ENCODE measurements at places on chromosomes 7 and 10.
A peak's percentile ranks its signal among the peaks of the same experiment; 100 is the strongest.

DNA sequence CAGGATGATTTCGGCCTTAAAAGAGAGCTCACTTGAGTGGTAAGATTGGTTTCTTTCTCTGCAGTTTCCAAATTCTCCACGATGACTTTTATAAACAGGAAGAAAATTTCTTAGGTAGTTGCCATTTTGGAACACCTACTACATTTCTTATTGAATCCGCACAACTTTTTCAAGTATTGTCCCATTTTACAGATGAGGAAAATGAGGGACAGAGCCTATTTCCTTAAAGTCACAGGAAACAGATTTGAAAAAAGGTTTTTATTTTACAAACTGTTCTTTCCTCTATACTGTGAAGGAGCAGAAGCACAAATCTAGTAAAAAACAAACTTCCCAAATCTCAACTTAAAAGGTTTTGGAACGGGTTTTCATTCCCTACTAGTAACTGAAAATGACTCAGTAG is 2.7 kb downstream of the YWHAG start:
- no peak for DNase-seq

GRCh38 chr7:84100866-84101265 is 93.7 kb downstream of the SEMA3A start:
- DNase-seq: no peak

GRCh38 chr10:66555061-66555460 is 370.8 kb upstream of the LRRTM3 start:
- no peak for DNase-seq

DNA sequence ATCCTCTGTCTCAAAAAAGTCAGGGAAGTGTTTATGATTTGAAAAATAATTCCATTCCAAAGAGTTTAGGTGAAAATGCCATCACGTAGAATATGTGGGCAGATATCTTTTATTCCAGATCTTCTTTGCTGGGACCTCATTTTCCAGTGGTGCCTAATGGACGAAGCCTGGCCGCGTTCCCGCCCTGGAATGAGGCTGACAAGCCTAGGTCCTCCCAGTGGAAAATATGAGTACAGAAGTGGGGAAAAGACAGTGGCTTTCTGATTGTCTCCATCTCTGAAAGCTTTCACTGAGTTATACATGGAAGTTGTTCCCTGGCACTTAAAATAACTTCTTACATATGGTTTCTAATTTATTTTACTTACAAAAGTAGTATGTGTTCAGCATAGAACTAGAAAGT is 139.4 kb downstream of the TACC2 start:
- no peak for DNase-seq

DNA sequence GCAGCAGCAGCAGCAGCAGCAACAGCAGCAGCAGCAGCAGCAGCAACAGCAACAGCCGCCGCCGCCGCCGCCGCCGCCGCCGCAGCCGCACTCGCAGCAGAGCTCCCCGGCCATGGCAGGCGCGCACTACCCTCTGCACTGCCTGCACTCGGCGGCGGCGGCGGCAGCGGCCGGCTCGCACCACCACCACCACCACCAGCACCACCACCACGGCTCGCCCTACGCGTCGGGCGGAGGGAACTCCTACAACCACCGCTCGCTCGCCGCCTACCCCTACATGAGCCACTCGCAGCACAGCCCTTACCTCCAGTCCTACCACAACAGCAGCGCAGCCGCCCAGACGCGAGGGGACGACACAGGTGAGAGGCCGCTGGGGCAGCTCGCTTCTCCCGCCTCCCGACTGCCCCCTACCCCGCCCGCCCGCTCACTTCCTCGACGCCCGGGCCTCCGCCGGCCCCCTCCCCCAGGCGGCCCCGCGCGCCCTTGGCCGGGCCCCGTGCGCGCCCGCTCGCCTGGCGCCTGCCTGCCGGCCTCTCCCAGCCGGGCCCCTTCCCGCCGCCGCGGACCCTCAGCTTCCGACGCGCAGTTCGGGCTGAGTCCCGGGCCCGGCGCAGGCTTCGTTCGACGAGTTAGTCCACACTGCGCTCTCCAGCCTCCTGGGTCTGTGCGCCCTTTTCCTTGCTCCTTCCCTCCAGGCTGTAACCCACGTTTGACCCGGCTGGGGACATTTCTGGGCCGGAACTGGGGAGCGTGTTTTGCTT is 882 bp downstream of the DLX6 start:
- no peak for DNase-seq

DNA sequence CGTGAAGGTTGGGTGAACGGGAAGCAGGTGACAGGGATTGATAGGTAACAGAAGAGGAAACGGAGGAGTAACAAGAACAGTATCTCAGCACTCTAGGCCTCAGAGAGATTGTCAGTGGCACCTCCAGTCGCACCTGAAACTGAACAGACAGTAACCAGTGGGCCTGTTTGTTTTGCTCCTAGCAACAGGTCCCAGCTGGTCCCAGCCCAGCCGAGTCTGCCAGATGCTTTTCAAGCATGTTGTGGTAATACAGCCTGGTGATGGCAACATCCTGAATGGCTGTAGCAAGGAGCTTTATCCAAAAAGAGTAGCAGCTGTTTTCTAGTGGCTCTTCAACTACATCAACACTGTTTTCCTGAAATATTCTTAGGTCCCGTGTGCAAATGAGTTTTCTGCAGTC is 4.7 kb downstream of the CACNB2 start:
- DNase-seq: no peak

GRCh38 chr7:153524070-153524601 is 528.1 kb upstream of the DPP6 start:
- DNase-seq: peak; percentile 66

- DNase-seq: no peak
Observed at GRCh38 chr7:49398746-49399145, 374.7 kb upstream of the VWC2 start.

DNA sequence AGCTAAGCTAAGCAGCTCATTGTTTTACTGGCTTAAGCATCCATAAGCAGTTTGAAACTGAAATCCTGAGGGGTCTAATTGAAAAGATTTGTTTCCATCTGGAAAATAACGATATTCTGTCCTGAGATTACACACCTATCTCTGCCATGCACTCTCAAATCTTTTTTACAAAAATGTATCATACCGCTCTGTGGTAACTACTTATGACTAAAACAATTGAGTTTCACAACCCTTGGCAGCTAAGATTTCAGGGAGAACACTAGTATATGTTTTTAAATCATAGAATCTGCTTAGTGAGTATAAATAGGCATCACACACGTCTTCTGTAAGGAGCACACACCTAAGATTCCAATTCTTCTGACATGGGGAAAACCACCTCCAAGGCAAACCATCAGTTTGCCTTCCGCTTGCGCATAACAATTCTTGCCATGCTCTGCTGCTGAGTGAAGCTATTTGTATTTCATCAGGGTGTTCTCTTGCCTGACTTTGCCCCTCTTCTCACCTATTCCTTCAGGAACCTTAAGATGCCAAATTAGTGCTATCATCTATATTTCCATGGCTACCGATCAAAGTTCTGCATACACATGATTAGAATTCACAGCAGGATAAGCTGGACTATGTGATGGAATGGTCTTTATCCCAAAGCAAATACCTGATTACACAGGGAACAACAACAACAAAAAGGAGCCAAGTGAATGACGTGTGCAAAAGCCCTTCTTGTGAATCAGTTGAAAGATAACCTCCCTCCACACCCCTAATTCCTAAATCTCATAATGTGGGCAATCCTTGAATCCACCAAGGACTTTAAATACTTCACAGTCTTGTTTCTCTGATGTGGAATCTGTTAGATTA is 40.9 kb downstream of the PRPF18 start:
- no peak for DNase-seq

DNA sequence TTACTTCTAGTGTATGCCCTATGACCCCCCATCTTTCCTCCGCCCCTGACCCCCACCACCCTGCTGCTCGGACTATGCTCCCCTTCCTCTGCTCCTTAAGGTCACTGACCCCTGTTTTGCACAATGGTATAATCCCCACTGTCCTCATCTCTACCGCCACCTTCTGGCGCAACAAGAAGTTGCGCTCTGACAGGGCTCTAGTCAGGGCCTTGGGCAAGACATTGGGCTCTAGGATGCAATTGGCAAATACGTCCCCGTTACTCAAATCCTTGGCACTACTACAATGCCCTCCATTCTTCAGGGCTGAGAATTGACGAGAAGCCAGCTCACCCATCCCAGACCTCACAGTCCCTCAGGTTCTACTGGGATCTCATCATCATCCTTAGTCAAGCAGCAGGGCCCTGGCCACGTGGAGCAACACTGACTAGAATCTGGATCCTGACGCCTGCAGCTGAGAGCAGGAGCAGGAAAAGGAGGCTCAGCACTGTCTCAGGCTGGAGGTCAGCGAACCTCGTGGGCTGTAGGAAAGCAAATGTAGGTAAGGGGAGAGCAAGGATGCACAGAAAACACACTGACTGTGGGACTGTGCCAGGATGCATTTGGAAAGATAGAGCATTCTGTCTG is 10.6 kb downstream of the LRIT2 start:
- no peak for DNase-seq

- no peak for DNase-seq
Observed at GRCh38 chr7:72015136-72015535, 397.0 kb downstream of the CALN1 start.

- no peak for DNase-seq
Observed at GRCh38 chr7:42961170-42961569, 29.0 kb downstream of the MRPL32 start.

DNA sequence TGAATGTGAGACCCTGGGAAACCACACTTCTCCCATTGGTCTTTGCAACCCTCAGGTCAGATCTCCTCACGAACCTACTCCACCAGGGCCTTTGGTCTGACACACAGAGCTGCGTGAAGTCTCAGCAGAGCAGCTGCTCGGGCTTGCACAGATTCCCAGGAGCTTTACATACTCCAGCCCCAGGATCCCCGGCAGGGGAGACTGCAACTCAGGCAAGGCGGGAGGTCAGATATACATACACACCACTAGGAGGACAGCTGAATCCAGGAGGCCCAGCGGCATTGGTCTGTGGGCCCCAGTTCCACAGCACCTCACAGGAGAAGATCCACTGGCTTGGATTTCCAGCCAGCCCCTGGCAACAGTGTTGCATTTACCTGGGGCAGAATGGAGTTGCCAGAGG is 239.2 kb downstream of the GPAM start:
- no peak for DNase-seq

- DNase-seq: no peak
Observed at GRCh38 chr7:47507522-47507921, 74.4 kb downstream of the TNS3 start.

DNA sequence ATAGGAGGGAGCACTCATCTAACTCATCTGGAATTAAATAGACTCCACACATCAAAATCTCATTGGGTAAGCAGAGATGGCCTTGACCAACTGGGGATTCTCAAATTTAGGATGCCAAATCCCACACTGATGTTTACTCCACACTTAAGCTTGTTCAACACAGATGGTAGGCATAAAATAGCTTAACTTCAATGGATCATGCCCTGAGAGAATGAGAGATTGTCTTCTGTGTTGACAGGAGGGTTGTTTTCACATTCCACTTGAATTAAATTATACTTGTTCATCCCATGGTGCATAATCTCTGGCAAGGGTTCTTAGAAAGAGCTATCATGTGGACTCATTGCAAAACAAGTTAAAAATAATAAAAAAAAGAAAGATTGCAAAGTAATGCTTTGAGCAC is 391.4 kb downstream of the PLXDC2 start:
- no peak for DNase-seq

DNA sequence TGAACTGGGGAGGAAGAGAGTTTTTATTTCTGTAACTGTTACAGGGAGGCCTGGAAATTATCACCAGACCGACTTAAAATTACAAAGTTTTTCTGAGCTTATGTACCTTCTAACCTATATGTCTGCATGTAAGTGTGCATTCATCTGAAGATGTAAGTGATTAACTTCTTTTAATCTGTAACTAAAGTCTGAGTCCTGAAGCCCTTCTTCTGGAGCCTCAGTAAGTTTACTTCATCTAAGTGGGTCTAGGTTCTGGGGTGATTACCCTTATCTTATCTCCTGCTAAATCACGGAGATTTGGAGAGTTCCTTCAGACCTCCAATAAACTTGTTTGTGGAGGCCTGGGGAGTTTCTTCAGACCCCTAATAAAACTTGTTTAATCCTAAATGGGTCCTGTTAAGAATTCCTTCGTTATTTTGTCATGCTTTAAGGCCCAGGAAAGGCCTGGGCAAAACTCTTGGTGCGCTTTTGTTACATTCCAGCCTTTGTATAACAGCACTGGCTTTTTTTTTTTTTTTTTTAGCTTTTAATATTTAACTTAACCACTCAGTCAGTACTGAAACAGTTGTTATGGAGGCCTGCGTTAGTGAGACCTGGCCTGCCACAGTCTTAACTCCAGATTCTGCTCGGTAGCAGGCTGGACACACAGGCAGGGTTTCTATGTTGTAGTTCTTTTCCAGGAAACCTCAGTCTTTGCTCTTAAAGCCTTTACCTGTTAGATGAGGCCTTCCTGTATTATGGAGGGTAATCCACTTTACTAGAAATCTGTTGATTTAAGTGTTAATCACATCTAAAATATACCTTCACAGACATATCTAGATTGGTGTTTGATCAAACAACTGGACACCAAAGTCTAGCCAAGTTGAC is 33.0 kb downstream of the TPST1 start:
- no peak for DNase-seq

DNA sequence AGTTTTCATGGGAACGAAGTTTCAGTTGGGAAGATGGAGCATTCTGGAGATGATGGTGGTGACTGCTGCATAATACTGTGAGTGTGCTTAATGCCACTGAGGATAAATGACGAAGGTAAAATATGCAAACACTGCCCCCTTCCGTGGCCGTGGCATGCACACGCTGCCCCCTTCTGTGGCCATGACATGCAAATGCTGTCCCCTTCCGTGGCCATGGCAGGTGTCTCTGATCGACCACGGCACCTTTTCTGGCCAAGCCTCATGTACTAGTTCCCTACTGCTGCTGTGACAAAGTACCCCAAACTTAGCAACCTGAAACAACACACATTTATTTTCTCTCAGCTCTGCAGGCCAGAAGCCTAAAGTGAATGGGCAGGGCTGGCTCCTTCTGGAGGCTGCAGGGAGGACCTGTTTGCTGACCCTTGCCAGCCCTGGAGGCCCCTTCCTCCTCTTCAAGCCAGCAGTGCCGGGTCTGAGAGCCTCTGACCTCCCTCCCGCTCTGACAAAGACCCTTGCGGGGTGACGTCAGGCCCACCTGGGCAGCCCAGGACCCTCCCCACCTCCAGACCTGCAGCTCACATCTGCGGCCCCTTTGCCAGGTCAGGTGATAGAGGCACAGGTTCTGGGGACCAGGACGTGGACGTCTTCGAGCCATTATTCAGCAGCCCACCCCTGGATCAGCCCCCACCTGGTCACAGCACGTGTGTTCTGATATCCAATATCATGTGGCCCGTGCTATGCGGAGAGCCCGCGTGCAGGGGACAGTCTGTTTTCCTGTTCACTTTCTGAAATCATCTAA is 82.0 kb downstream of the MICALL2 start:
- DNase-seq: no peak

DNA sequence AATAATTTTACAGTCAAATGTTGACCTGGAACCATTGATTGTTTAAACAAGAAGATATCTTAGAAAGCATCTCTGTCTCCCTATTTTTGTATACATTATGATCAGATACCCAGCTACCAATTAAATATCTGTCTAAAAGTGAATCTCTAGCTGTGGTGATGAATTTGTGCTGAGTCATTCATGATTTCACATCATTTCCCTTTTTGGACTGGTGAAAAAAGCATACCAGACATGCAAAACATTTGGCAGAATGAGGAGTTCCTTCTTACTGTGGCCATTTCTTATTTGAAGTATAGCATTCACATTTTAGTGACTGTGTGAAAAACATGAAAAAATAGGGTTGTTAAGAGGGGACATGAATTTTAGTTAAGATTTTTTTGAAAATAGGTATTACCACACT is 98.0 kb upstream of the GATA3 start:
- DNase-seq: no peak
